ENCODE measurements at places on chromosomes 16 and 17.

GRCh38 chr17:51029568-51030463 lies 90.9 kb downstream of the SPAG9 start:
- DNase-seq, result no peak

DNA sequence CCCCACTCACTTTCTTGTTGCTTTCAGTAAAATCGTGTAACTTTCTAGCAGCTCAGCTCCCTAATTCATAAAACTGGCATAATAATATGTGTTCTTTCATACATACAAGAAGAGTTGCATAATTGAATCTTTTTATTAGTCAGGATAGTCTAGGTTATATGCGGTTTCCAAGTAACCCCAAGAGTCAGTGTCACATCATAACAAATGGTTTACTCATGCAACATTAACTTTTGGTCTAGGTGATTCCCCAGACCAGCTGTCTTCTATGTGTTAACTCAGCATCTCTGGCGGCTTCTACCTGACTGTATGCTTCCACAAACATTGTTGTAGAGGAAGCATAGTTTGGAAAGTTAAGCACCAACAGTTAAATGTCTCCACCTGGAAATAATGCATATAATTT lies 1000.4 kb downstream of the CDH11 start:
- DNase-seq, result no peak

DNA sequence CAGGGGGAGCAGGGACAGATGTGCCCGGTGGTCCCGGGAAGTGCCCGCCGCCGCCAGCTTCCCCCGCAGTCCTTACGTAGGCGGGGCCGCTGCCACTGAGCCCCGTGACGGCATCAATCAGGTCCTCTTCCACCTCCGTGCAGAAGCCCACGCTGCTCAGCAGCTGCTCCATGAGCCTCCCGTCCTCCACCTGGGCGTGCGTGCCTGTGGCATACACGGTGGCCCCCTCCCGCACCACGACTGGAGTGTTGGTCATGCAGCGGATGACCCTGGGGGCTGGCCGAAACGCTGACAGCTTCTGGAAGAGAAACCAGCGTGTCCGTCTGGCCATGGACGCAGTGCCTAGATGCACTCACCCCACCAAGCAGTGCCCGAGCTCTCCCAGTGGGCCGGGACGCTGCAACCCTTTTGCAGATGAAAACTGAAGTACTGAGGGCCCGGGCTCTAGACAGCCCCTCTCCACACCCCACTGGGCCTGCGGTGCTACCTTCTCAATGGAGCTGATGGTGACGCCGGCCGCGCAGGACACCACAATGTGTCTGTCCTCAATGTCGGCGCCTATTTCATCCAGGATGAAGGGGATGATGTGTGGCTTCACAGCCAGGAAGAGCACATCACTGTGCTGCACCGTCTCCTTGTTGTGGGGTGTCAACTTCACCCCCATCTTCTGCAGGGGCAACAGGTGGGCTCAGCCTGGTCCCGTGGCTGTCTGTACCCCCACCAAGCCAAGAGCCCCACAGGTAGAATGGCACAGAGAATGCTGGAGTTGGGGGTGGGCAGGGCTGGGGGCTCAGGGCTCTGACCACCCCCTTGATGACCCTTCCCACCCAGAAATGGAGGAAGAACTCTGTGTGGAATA lies 2.0 kb downstream of the PYCR1 start:
- DNase-seq, result no peak

- DNase-seq, result no peak
These were observed 2.8 kb upstream of the PYCR1 start for GRCh38 chr17:81939881-81940385.

DNA sequence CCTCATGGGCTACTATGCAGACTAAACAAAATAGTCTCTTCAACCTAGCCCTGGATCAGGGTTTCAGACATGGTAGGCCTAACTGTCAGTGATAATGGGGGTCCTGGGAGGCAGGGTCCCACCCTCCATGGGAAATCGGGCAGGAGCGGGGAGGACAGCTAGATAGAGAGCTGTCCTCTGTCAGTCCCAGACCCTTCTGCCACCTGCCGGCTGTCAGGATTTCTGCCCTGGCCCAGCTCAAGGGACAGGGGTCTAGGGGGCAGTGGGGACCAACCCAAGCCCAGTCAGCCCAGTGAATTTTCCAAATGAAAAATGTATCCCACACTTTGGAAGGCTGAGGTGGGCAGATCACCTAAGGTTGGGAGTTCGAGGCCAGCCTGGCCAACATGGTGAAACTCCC lies 5.3 kb downstream of the CA7 start:
- DNase-seq, result no peak

DNA sequence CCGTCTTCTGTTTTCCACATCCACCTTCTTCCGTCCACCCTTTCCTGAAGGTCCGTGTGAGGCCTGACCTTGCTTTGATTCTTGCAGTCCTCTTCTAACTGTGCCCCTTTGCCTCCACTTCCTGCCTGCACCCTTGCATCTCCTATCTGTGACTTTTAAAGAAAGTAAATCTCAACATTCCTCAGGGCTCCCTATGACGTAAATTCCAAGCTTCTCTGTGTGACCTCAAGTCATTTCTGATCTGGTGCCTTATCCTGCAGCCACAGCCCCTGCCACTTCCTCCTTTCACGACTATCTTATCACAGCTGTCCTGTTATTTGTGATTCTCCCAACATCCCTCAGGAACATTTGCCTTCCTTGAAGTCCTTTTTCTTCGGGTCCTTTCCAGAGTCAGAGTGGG lies 520.5 kb downstream of the CDH13 start:
- peak; percentile 86 for DNase-seq

DNA sequence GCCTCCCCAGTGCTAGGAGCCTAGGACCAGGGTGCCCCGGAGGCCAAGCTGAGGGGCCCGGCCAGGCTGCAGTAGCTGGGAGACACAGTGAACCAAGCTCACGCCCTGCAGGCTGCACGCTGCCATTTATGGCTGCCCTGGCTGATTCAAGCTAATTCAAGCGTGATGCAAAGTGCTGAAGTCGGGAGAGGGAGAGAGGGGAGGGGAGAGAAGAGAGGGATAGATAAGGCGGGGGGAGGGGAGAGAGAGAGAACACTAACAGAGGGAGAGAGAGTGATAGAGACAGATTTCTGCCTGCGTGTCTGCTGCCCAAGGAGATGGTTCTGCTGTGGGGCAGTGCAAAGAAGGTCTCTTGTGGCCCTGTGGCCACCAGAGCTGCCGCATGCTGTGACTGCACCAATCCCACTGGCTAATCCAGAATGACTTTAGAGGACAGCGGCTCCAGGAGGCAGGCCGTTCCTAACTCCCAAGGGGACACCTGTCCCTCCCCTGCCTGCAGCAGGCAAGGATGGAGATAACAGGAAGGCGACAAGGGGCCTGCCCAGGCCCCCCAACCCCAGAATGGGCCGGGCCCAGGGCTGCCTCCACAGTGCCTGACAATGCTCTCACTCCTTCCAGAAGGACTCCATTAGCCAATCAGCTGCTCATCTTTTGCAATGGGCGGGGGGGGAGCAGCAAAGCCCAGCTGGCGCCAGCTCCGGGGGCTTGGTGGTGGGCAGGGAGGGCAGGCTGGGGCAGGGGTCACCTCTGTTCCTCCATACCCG lies 12.9 kb downstream of the MXRA7 start:
- DNase-seq, result peak; percentile 79

DNA sequence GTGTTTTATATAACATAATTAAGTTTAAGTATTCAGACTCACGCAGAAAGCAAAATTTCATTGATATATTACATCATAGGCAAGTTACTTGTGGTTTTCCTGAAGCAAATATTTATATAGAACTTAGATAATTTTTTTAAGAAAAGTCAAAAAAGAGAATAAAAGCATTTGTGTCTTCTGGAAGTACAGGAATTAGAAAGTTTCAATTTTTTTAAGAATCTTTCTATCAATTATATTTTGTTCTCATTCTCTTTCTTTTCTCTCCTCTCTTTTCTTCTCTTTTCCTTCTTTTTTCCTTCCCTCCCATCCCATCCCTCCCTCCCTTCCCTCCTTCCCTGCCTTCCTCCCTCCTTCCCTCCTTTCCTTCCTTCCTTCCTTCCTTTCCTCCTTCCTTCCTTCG lies 120.7 kb upstream of the CDH8 start:
- no peak for DNase-seq

GRCh38 chr17:57513569-57513968 lies 231.5 kb downstream of the CCDC182 start:
- no peak for DNase-seq

DNA sequence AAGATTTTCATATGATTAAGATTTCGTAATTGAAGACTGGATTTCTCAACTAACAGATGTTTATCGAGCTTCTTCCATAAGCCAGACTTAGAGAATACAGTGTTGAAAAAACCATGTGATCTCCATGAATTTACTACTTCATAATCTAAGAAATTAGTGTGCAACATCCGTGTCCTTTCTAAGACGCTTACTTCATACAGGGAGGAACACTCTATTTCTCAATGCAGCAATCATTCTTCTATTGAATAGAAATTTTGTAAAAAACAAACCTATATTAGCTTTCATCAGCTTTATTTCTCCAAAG lies 946.3 kb downstream of the KCNJ2 start:
- DNase-seq, result no peak

DNA sequence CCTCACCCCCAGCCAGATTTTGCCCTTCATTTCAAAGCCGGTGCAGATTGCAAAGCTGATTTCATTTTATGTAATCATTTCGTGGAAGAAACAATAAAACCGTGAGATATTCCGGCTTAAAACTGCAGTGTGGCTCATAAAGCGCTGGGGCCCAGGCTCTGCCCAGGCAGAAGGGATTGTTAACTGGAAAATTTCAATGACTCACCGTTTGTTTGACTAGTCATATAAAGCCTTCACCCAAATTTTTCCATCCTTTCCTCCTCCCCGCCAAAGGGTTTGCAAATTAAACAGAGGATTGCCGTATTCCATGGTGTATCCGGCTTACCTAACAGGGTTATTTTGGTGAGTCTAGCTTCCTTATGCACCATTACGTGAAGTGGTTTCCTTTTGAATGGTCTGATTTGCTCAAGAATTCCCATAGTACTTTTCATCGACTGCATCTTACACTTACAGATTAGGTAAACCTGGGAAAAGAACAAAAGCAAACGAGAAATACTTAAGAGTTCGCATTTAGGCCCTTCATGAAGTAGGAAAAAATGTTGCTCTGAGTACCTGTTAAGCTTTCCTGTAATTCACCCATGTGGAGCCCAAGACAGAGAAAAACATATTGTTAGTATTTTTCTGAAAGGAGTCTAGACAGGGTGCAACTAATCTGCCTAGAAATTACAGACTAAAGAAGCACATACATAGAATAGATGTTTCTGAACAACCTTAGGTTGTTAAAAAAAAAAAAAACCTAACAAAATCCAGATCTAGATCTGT lies 949 bp upstream of the GSPT1 start:
- DNase-seq, result peak; percentile 47

- no peak for DNase-seq
These were observed 74.6 kb upstream of the TBC1D3K start for GRCh38 chr17:37849617-37849972.

GRCh38 chr16:86668136-86668910 lies 90.0 kb downstream of the FOXL1 start:
- peak; percentile 83 for DNase-seq

GRCh38 chr17:32998887-32999228 lies 7.2 kb downstream of the SPACA3 start:
- DNase-seq, result peak; percentile 74

DNA sequence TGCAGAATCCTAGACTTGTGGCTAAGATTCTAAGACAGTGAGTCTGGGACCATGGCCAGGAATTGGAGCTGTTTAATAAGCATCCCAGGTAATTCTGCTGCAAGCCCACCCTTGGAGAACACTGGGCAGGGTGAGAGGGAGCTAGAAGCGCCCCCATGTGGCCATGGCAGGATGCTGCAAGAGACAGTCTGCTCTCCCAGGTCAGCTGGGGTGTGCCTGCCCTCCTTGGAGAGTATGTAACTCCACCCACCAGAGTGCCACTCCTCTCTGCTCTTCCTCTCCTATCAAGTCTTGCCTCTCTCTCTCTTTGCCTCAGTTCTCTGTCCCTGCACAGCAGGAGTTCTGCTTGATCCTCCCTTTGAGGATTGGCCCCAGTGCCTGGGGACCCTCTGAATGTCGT lies 14.9 kb downstream of the RCVRN start:
- peak; percentile 86 for DNase-seq

DNA sequence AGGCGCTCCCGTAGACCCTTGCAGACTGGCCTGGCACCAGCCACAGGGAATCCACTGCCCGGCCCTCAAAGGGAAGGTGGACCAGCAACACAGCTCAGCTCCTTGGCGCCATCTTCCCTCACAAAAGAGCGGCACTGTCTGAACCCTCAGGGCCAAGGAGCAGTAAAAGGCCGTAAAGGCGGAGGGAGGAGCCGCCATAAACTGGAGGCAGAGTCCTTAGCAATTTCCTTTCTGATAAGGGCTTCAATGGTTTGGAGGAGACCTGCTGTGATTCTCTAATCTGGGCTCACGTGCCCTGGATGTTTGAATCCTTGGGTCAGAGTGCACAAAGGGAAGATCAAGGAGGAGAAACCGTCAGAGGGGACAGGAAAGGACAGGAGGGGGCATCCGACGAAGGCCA lies 15.5 kb upstream of the AXIN2 start:
- peak; percentile 98 for DNase-seq

DNA sequence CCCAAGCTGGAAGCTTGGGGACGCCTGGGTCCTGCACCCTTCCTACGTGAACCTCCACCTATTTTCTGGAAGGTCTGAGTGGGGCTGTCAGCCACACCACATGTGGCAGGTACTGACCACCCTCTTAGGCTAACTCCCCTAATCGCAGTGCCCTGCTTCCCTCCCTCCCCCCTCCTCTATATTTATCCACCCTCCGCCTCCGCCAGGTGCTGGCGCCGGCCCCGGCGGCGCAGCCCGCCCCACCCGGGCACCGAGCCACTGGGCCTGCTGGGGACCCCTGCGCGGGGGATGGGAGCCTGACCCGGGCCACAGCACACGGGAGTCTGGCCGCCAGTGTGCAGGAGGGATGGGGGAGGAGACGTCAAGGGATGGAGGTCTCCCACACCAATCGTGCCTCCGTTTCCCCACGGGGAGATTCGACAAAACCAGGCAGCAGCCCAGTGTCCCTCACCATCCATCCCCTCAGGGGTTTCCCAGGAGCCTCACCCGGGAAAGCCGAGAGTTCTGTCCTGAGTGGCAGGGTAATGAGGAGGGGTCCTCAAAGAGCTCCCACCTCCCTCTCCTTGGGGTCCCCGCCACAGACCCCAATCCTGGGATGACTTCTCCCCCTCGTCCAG lies 1.3 kb downstream of the PLEKHH3 start:
- DNase-seq, result no peak

DNA sequence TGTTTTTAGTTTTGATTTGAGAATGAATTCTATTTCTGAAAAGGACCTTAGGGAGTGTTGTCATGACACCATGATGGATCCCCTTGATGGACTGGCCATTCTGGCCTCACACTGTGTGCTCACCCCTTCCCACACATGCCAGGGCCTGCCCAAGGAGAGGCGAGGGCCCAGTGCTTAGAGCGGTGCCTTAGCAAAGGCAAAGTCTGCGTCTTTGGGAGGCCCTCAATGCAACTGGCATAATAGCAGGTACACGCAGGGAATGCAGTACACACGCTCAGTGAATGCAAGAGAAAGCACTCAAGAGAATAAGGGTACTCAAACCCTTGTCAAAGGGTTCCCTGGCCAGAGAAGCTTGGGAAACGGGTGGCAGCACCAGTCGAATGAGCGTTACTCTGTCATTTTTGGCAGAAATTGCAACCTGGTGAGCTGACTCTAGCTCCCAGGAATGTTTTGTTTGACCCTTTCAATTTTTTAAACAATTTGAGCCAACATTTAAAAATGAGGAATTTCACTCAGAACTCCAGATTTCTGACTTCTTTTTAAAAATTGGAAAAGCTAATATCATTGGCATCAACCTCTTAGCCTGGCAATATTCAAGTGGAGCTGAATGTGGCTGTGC lies 32.1 kb downstream of the NKD1 start:
- no peak for DNase-seq

GRCh38 chr17:20022701-20023100 lies 13.5 kb downstream of the SPECC1 start:
- no peak for DNase-seq

- peak; percentile 76 for DNase-seq
These were observed 59.3 kb downstream of the JPH3 start for GRCh38 chr16:87661561-87661960.
